NCI-H2107 (cell line): ENCODE measurements at places on chromosomes 11 and 22.

- no peak for DNase-seq
Observed at GRCh38 chr11:61637277-61637676, 42.9 kb upstream of the DAGLA start.

- no peak for DNase-seq
Observed at GRCh38 chr11:78310500-78310909, 107.1 kb downstream of the GAB2 start.

DNA sequence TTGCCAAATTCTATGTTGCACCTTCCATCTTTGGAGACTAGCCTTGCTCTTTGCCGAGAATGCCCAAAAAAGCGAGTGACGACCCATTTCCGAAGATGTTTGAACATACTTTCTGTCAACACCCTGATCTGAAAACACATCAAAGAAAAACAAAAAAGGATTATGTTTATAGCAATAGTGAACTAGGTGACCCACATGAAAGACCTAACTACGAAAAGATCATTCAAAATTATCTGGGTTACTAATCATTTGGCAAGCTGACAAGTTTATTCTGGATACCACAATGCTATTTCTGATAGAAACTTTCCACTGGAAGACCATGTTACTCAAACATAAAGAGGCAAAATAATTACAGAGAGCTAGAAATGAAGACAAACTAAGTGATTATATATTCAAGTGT lies 27.0 kb downstream of the KCNJ1 start:
- DNase-seq, result no peak

GRCh38 chr11:111388842-111389241 lies 9.8 kb upstream of the POU2AF1 start:
- no peak for DNase-seq

DNA sequence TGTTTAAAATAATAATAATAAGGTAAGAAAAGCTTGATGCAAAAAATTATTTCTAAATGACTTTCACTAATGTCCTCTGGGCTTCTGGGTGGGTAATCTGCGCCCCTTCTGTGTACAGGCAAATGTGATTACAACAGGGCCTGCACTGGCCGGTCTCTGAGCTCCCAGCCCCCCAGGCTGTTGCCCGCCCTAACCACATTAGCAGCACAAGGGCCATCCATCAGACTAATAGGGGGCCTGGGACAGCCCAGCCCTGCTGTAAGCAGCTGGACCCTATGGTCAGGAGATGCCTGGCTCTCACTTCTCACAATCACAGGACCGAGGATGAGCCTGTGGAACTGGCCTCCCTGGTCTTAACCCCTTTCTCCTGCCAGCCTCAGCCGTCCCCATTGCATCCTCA lies 388.4 kb downstream of the BUD13 start:
- DNase-seq, result no peak

- no peak for DNase-seq
Observed at GRCh38 chr22:50695421-50696250, 23.0 kb downstream of the SHANK3 start.

DNA sequence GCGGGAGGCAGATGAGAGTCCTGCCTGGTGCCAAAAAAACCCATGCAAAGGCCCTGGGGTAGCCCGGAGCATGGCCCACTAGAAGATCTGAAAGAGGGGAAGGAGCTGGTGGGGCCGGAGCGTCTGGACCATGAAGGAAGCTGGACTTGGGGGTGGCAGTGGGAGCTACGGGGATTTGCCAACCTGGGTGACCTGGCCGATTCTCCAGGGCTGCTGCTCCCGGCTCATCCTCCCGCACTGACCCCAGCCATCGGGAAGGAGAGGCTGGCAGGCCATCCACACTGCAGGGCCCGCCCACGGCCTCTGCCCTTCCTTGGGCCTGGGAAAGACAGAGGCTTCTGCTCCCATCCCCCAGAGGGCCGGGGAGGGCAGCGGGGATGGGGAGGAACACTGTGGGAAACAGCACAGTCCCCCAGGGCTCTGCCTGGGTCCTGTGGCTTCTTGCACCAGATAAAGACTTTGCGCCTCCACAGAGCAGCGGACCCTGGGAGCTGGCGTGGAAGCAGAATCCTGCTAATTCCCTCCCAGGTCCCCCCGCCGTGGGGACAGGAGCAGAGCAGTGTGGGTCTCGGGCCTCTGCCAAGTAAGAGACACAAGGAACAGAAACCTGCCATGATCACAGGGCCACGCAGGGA lies 87.1 kb upstream of the LINC01488 start:
- DNase-seq, result no peak

DNA sequence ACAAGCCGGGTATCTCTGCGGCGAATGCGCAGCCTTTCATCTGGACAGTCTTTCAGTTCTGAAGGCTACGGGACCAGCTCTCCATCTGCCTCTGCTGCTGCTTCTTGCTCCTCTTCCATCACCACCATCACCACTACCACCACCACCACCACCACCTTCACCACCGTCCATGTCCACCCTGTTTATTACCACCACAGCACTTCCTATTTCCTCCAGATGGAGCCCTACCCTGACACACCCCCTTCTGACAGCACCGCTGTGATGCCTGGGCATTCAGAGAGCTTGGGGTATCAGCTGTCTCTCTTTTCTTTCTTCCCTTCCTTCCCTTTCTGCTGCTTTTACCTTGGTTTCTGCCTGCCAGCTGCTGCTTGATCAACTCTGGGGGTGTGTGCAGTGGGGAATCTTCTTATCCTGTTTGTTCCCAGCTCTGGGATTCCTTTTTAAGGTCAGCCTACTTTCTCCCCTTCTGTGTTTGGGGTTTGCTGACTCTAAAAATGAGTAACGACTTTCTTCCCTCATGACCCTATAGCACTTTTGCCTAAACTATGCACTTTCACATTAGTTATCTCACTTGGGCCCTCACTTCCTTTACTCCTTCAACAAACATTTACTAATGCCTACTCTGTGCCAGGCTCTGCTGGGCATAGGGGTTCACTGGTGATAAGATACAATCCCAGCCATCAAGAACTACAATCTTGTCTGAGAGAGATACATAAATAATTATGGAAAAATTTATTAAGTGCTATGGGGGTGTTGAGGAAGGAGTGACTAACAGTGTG lies 7.8 kb upstream of the RRM1 start:
- DNase-seq, result no peak

DNA sequence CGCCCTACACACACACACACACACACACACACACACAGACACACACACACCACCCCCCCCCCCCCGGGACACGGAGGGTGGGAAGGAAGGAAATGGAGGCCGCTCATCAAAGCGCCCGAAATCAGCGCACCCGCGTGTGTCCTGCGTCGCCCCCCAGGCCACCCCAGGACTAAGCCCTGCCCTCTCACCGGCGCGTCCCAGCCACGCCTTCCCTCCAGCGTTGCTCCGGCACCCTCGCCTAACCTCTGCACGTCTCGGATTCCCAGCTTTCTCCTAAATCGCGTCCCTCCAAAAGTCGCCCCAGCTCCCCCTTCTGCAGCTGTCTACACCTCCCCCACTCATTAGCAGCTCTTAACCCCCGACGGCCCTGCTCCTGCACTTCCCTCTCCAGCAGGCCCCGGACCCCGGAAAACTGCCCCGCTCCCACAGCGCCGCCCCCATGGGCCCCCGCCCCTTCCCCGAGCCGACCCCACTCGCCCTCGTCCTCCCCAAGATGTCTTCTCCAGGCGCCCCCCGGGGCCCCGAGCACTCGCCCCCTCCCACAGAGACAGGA lies 557 bp downstream of the PACSIN2 start:
- DNase-seq, result no peak

DNA sequence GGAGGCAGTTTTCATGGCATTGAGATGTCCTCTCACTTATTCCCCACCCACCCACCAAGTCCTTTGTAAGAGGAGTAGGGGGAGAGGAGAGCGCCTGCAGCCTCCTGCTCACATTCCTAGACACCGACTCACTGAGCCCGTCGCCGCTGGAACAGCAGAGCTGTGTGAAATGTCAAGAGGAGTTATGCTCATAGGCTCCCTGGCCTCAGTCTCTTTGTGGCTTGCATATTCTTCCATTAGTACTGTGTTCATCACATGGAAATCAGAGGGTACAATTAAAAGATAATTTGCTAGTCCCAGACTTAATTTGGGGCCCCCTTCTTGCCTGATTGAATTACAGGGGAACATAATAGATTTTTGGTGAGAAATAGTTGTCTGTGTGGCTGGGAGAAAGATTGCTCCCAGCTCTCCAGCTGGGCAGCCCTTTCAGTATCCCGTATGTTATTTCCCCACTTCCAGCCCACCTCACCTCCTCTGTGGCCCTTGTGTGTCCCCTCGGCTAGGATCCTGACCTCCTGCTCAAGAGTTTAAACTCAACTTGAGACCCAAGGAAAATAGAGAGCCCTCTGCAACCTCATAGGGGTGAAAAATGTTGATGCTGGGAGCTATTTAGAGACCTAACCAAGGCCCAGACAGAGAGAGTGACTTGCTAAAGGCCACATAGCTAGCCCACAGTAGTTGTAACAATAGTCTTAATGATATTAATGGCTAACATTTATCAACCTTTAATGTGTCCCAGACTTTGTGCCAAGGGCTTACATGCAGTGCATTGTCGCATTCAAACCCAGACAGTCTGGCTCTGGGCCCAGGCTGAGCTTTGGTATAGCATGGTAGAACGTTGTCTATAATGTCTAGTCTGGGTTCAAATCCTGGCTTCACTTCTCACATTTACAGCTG lies 32.2 kb downstream of the LIMK2 start:
- DNase-seq, result no peak

DNA sequence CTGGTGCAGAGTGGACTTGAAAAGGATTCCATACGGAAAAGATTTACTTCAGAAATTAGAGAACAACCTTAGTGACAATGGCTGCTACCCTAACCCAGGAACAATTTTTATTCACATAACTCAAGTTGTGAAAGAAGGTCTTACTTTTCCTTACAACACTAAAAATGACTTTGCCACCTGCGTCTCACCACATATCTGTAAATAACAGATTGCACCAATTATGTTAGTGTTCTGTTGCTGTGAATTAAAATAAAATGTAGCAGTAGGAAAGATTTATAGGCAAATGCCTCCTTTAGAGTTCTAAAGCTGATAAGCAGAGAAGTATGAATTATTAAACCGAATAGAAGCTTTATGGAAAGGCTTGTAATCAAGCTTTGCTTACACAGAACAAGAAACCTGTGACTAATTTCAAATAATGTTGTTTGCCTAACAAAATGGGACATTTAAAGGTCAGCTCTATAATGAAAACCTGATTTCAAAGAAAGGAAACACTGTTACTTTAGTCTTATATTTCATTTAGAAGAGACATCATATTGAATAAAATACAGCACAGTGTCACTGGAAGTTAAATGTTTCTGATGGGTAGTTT lies 2237.8 kb downstream of the LRRC4C start:
- no peak for DNase-seq

DNA sequence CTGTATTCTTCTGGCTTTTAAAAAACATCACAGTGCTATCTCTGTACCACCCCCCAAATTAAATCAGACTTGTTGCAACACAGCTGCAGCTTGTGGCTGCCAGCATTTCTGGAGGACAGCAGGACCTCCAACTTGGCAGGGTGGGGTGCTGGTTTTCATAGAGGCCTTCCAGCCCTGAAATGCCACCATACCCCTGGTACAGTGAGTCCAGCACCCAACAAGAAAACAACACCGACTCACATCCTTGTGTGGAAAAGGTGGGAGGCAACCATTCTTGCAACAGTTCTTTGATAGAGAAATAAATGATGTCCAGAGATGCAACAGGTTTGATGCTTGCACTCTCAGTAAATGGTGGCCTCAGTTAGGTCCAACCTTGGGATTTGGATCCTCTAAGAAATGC lies 96.0 kb downstream of the ABTB2 start:
- no peak for DNase-seq

DNA sequence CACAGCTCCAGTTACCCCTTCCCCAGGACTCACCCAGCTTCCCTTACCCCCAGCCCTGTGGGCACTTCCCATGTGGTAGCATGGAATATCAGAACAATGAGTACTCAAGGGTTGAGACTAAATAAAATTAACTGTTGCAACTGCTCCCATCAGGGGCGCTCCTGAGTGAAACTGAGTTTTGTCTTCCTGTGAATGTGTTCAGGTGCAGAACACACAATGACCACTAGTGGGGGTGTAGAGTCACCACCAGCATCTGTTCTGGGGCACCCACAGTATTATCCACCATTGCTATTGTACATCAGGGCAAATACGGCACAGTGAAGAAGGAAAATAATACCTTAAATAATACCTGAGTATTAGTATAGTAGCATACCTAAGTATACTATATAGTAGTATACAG lies 689.7 kb downstream of the TBC1D22A start:
- no peak for DNase-seq

GRCh38 chr22:48895336-48895735 lies 932.3 kb downstream of the BRD1 start:
- DNase-seq, result no peak

DNA sequence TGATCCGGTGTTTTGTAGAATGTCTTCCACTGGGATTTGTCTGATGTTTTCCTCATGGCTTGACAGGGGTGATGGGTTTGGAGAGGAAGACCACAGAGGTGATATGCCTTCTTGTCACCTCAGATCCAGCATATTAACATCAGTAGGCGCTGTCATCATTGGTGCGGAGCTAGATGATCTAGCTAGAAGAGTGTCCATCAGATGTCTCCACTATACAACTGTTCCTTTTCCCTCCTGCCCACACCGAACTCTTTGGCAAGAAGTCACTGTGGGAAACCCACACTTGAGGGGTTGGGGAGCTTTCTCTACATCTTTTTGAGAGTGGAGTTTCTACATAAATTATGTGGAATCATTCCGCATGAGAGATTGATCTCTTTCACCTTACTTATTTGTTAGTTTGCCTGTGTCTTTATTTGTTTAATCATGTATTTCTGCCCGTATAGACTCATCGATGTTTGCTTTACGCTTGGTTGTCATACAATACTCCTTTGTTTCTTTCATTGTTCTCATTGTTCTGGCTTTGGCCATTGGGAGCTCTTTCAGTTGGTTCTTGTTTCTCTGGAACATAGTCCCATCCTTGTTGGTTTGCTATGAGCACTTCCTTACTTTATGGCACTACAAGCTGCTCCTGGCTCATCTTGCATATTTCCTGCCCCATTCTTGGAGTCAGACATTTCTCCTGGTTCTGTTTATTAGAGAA lies 1420.3 kb downstream of the BRD1 start:
- no peak for DNase-seq

GRCh38 chr22:26789951-26790350 lies 132.6 kb downstream of the MIAT start:
- DNase-seq, result no peak

- no peak for DNase-seq
Observed at GRCh38 chr22:46446799-46447198, 90.6 kb downstream of the CELSR1 start.
